Astrocyte of the cerebellum (primary cell): ENCODE measurements at places on chromosomes 12 and 14.

GRCh38 chr14:93909429-93910128, 17.6 kb upstream of the FAM181A start:
- peak; percentile 44 for DNase-seq

GRCh38 chr12:48794870-48795269, 6.0 kb upstream of the ADCY6 start:
- no peak for DNase-seq

DNA sequence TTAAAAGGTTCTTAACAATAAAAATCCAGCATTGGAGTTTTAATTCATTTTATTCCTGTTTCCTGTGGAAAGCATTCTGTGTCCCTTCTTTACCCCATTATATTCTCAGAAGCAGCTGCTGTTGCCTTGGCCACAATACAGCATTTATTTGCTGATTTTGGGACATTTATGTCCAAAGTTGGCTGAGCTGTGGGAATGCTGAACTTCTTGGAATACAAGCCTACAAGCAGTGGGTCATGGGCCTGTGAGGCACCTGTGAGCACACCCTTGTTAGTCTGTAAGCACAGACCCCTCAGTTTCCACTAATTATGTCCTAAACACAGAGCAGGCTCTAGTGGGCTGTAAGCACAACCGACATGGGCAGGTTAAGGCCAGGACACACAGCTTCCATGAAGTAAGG, 122.2 kb upstream of the IGF1 start:
- no peak for DNase-seq

GRCh38 chr12:82789674-82790073, 103.0 kb downstream of the TMTC2 start:
- no peak for DNase-seq

DNA sequence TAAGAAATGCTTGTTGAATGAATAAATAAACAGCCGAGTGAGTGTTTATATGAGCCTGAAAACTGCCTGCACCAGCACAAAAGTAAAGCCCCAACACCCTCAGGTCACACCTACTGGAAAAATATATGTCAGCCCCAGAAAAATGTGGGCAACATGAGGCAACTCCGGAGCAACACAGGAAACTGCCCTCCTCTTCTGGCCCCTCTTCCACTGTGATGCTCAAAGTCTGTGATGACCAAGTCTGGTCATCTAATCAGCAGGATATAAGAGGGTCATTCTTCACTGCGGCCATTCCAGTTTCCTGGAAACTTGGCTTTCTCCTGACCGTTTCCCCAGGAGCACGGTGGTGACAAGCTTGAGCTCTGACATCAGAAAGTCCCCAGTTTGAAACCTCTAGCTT, 159.6 kb upstream of the PZP start:
- DNase-seq, result no peak

DNA sequence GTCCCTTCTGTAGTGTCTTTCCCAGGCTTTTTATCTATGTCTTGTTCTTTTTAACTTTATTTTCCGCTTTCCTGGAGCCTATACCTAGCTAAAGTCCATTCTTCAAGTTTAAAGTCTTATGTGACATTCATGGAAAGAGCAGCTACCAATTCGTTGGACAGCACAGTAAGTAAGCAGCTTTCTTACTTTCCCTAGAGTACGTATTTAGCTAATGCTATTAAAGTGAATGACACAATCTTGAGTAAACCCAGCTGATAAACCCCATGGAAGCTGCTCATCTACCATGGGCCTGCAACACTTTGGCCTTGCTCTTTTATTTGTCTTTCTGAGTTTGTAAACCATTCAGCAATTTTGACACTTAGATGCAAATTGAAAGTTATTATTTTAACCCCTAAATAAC, 30.0 kb downstream of the ALX1 start:
- DNase-seq, result no peak

DNA sequence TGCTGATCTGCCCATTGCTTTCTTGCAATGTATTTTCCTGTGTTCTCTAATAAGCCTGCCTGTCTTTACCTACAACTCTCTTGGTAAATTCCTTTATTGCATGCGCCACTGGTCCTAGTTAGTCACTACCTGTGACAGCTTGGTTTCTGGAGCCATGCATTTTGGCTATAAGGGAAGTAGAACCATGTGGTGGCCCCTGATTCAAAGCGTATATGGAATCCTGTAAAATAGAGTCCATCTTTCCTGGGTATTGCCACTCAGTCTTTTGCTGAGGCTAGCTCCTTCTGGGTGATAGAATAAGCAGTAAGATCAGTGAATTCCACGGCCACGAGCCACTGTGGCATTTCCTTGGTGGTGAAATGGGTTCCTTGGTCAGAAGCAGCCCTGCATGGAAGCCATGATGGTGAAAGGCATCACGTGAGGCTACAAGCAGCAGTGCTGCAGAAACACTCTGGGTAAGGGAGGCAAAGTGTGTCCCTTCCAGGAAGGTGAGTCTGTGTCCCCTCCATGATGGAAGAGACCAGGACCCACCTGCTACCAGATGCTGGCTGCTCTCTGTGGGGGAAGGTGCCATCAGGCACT, 19.6 kb downstream of the TNFAIP2 start:
- DNase-seq, result no peak

- DNase-seq, result no peak
Measured at GRCh38 chr14:89166633-89167032, 250.4 kb downstream of the FOXN3 start.

DNA sequence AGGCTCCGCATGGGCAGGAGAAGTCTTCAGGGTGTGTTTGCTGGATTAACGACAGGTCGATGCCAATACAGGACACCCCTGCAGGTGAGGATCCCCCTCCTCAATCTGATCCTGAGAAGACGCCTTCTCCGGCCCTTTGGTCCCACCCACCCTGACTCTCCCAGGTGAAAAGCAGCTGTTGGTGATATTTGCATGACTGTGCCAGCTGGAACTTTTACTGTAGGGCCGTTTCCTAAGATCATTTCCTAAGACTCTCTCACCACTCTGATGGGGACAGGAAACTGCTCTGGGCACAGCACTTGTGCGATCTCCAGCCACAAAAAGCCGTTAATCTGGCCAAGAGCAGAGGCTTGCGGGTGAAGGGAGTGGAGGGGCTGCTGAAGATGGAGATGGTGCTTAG, 16.8 kb upstream of the EIF5 start:
- no peak for DNase-seq

DNA sequence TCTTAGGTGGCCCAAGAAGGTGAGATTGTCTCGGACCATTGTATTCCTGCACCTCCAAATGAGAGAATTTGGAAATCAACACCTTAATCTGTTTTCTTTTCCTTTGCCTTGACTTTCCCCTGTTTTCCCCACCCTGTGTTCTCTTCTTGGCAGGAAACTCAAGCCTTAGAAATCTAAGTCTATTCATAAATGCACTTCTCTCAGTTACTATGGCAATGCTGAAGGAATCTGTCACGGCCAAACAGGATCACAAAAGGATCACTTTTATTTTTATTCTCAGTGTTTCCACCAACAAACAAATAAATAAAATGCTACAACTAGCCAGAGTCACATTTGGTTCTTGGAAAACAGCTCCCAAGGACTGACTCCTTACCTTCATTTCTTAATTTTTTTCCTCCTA, 270.5 kb downstream of the BCAT1 start:
- DNase-seq, result no peak

GRCh38 chr12:93348575-93349435, 28.9 kb upstream of the NUDT4 start:
- no peak for DNase-seq

DNA sequence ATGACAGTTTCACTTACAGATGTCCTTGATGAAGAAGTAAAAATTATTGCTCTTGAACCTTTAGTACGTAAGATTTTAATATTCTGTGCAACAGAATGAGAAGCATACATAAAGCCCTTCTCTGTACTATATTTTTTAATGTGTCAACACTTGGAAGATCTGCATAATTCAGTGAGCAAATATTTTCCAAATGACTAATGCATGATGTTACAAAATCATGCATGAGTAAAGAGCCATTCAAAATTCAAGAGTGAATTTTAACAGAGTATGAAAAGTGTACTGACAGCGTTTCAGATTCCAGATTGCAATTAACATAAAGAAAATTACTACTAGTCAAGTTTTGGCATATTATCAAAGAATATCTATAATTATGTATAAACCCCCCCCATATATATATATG, 101.4 kb upstream of the BBS10 start:
- DNase-seq, result no peak

DNA sequence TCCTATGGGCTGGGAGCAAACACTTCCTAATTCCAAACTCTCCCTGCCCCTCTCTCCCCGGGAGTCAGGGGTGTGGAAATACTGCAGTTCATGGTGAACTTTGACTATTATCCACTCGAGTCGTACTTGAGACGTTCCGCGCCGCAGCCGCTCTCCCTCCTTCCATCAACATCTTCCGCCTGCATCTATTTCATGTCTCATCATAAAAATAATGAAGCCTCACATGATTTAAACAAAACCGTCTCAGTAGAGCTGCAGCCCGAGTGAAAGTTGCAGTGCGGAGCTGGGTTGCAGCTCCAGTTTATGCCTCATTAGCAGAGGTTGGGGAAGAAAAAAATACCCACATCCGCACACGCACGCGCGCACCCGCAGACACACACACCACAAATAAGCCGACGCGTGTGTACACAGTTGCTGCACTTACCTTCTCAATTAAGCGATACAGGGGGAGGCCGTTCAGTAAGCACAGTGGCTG, 283 bp downstream of the LMO3 start:
- DNase-seq, result no peak

DNA sequence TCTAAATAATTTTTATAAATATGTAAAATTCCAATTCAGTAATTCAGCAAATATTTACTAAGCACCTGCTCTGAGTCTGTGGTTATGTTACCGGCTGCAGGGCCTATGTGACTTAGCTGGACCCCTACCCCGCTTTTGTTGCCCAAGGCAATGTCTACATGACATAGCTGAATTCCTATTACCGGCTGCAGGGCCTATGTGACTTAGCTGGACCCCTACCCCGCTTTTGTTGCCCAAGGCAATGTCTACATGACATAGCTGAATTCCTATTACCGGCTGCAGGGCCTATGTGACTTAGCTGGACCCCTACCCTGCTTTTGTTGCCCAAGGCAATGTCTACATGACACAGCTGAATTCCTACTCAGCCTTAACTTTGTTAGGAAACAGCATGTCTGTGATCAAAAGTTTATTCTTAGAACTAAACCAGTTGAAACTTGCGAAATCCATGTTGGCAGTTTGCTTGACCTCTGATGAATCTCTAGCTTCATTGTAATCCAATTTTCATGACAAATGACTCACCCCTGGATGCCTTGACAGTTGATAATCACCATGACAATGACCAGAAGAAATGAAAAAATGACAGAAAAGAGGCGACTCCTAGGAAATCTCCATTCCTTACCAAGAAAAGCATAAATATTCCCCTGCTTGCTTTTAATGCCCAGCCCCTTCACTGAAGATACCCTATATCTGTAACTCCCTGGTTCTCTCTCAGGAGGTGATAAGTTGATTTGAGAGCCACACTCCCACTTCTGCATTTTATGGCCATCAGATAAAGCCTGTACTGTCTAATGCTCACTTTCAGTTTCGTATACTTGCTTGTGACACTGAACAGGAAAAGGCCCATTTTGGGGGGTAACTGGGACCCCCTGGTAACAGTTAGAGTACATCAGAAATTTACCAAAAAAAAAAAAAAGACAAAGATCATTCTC, 148.4 kb upstream of the SYT10 start:
- DNase-seq, result no peak

- no peak for DNase-seq
Measured at GRCh38 chr12:46304070-46304469, 35.2 kb upstream of the SLC38A1 start.

- peak; percentile 98 for DNase-seq
Measured at GRCh38 chr14:94598816-94599655, 13.2 kb upstream of the SERPINA3 start.

- DNase-seq, result no peak
Measured at GRCh38 chr14:55698051-55698450, 118.0 kb downstream of the KTN1 start.

DNA sequence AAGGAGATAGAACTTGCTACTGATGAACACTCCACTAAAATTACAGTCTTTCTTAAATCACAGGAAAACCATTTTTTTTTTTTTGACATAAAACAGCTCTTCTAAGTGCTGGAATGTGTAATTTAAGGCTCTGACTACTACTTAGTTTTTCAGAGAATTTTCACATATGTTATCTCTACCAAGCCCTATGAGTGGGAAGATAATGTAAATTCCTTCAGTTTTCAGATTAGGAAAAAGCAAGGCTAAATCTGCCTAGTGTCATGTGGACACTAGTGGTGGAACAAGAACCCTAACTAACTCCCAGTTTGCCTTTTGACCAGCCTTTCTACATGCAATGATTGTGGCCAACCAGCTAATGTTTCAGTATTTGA, 37.3 kb upstream of the CSRP2 start:
- no peak for DNase-seq

DNA sequence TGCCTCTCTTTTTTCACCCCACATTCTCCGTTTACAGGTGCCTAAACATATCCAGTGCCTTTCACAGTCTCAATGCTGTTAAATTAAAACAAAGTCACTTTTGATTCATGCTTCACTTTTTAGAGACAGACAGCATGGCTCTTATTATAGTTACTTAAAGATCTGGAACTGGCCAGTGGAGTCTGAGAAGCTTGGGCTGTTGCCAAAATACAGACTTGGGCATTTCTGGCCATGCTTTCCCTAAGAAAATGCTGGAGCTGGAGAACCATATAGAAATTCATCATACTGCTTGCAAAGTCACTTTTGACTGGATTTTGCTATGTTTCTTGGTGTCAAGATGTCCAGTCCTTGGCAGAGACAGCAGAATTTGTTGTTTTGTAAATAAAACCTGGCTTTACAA, 12.2 kb upstream of the GPR68 start:
- DNase-seq, result no peak

DNA sequence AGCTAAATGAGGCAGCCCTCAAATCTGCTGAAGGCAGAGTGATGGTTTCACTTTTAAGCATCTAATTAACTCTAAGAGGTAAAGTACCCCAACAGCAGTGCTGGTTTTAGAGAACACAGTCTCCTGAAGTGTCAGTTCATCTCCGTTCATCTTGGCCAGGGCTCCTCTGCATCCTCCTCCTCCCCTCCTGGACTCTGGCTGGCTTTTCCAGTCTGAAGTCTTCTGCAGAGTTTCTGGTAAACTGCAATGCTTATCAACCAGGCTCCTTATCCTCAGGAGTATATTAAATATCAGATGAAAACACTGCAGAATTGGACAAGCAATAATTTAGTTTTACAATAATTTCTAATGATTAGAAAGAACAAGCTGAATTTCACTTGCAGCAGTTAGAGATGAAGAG, 115.4 kb downstream of the GTF2A1 start:
- no peak for DNase-seq

- peak; percentile 4 for DNase-seq
Measured at GRCh38 chr14:94897082-94897481, 127.2 kb upstream of the GSC start.

DNA sequence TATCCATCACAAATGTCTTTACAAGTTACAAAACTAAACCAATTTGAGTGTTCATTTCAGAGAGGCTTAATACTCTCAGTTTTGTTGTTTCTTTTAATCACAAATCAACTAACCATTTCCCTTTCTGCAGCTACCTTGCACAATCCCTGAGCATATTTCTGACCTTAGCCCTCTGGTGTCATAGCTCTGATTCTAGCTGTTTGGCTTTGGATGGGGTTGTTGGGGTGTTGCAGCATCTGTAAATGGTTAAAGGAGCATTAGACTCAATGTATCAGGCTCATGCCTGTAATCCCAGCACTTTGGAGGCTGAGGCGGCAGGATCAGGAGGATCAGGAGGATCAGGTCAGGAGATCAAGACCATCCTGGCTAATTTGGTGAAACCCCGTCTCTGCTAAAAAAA, 461.4 kb downstream of the NRXN3 start:
- DNase-seq, result no peak

GRCh38 chr14:100665511-100666032, 61.1 kb upstream of the DLK1 start:
- DNase-seq, result no peak
